Omental fat pad (tissue), 4 donors: ENCODE measurements at places on chromosomes 4 and X.

DNA sequence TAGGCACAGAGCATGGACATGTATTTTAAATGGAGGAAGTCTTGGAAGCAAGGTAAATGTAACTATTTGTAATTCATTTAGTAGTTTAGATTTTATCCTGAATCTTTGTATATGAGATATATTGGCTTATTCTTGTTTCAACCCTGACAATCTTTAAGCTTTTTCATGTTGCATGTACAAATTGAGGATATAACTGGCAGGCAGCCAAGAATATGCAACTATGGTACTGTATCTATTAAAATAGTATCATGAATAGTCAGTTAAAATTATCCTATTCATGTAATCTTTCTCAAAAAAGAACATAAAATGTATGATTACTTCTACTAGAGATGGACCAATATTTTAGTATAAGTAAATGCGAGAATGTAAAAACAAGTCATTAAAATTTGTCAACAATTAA is 1141.5 kb downstream of the PCDH18 start:
- DNase-seq = no peak

- no peak for DNase-seq
Measured at GRCh38 chr4:2842687-2843262, 869 bp upstream of the ADD1 start.

GRCh38 chrX:107484002-107484726 is 34.7 kb downstream of the FRMPD3 start:
- DNase-seq = no peak

DNA sequence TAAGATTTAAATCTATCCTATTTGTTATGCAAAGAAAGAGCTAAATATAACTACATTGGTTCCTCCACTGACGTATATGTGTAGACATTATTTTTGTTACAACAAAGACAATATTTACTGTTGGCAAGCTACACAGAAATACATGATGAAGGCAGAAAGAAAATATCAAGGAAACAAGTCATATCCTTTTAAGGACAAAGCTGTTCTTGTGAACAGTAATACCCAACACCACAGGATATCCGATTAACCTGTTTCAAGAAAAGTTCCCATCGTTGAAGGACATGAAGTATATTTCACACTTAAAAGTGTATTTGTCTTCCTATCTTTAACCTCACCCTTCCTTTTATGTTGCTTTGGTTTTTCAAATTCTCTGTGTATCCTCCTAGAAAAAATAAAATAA is 235.8 kb upstream of the AADAT start:
- no peak for DNase-seq

- DNase-seq = no peak
Measured at GRCh38 chrX:16060252-16060651, 63.1 kb upstream of the GRPR start.

- DNase-seq = no peak
Measured at GRCh38 chr4:18480928-18481327, 459.4 kb upstream of the LCORL start.

- DNase-seq = no peak
Measured at GRCh38 chr4:150176547-150176946, 98.3 kb downstream of the DCLK2 start.

GRCh38 chrX:6021316-6022091 is 207.2 kb downstream of the NLGN4X start:
- DNase-seq = no peak

GRCh38 chr4:173448103-173448502 is 49.2 kb upstream of the SCRG1 start:
- DNase-seq = no peak

DNA sequence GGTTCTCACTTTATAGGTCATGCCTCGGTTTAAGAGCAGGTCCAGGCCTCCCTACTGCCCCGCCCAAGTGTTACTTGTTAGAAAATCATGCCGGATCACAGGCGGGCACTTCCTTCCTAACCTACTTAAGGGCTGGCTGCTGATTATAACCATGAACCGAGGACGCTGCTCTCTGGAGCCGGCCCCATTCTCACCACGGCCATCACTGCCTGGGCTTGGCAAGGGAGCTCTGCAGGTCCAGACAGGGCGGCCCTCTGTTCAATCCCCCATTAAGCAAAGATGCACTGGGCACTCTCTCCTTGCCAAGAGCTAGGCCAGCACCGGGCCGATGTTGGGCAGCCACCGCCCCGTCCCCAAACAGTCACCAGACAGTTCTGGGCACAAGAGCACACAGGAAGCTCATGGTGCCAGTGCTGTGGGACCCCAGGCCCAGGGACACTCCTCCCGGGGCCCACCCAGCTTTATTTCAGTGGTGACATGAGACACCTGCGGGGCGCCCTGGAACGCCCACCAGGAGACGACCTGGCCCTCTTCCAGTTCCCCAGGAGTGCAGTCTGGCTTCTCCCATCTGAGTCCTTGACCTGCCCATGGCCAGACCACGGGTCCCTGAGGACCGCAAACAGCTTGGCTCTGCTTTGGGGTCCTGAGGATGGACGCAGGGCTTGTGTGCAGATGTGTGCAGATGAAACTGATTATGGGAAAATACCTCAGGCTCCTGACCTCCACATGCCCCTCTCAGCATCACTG is 44.0 kb downstream of the ABLIM2 start:
- no peak for DNase-seq

- DNase-seq = no peak
Measured at GRCh38 chr4:184056877-184057276, 151.8 kb downstream of the STOX2 start.

GRCh38 chr4:165874072-165874790 is 1.2 kb downstream of the TLL1 start:
- no peak for DNase-seq

GRCh38 chr4:118033148-118034052 is 886 bp upstream of the NDST3 start:
- no peak for DNase-seq

DNA sequence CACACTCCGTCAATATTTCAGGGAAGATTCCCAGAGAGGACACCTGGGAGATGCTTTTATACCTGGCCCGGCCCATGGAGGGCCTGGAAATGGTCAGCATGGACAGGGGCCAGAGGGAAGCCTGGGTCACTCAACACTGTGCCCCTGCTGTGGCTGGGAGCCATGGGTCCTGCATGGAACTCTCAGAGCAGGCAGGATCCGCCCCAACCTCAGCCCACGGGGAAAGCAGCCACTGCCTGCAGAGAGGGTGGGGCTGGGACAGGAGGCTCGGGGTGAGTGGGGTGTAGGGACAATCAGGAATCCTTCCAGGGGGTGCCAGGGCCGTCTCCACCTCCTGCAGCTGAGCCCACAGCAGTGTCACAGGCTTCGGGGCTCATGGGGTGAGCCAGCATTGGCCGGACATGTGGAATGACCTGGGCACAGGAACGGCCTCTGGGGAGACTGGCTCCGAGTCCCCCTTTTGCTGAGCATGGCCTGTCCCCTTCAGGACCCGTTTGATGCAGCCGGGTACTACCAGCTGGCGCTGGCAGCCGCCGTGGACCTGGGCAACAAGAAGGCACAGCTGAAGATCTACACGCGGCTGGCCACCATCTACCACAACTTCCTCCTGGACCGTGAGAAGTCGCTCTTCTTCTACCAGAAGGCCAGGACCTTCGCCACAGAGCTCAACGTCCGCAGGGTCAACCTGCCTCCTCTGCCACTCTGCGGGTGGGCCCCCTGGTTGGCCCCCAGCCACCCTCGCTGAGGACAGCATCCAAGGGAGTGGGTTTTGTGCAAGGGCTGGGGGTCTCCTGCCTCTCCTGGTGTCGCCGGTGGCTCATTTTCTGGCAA is 29.1 kb upstream of the HTRA3 start:
- no peak for DNase-seq

DNA sequence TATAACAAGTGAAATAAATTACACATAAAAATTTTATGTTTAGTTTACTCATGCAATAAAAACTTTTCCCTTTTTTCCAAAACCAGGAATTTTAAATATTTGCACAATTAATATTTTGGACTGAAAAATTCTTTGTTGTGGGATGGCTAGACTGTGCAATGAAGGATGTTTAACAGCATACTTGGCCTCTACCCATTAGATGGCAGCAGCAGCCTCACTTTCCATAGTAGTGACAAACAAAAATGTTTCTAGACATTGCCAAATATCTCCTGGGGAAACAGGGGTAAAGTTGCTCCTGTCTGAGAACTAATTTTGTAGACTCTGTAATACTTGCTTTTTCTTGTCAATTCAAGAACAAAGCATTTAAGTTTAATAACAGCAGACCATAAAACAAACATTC is 49.8 kb downstream of the SCLT1 start:
- DNase-seq = no peak

DNA sequence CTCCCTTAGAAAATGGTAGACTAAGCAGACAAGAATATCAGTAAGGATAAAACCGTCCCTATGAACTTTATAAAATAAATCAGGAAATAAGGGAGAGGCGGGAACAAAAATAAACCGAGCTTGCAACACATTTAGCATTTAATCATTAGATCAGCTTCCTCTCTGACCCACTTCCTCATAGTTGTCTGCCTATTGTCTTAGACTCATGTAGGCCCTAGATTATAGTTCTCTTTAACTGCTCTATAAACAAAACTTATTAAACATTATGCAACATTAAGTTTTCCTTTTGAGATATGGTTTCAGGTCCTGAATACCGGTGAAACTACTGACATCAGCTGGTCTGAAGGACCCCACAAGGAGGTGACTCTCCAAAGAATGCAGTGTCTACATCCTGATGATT is 15.8 kb upstream of the SRD5A3 start:
- no peak for DNase-seq

DNA sequence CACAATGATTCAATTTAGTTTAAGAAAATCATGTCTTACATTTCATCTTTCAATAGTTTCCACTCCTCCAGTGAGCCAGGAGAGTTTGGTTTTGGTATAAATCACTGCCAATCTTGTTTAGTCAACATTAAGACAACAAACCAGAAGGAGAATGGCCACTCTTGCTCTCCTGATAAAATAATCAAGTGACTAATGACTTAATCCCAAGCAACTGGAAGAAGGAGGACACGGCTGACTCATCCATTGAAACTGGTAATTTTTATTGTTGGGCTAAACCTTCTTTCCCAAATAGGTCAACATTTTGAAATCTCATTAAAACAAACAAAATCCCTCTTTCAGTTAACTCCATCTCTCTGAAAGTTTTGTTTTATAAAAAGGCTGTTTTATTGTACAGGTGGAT is 230.2 kb downstream of the CLCN4 start:
- no peak for DNase-seq

- DNase-seq = no peak
Measured at GRCh38 chrX:13087322-13088155, 43.1 kb upstream of the FAM9C start.

DNA sequence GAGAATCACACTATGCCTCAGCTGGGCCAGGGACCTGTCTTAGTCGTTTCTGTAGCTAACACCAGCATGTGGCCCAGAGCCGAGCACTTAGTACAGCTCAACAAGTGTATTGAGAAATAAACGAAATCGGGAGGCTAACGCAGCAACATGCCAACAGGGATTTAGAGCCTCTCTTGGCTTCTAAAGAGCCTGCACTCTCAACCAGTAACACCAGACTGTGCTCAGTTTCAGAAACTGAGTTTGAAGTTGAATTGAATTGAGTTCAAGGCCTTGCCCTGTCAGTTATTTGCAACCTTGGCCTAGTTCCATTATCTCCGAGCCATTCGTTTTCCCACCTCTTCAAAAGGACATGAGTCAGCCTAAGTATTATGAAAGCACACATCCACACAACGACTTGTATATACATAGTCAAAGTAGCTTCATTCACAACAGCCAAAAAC is 71.3 kb upstream of the LDB2 start:
- DNase-seq = no peak

- DNase-seq = no peak
Measured at GRCh38 chr4:151652841-151653547, 107.8 kb downstream of the GATB start.

- no peak for DNase-seq
Measured at GRCh38 chrX:2550328-2551020, 49.7 kb upstream of the DHRSX start.

DNA sequence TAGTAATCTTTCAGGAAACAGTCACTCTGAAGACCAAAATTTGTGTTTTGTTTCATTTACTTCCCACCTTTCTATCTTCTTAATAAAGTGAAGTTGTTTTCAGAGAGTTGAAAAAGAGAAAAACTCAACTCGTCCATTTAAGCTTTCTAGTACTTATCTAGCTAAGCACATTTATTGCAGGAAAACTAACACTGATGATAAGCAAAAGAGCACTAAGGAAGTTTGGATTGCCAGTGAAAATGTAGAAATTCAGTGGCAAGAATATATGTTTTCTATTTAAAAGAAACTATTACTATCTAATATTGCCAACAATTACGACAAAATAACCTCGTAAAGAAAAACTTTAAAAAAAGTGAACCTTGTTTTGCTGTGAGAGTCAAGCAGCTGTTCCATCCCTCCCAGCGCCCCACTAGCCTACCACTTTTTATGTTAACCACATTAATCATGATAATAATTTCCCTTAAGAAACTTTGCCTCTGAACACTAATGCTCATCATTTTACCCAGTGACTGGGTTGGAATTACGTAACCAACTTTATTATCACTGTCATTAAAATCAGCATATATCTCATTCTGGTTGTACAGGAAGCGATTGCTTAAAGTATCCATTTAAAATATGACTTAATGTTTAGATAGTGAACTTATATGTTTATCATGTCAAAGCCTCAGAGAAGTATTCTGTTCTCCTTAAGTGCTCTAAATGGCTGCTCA is 24.8 kb downstream of the SPRY1 start:
- DNase-seq = no peak

GRCh38 chrX:100207331-100208024 is 202.6 kb downstream of the PCDH19 start:
- DNase-seq = no peak

DNA sequence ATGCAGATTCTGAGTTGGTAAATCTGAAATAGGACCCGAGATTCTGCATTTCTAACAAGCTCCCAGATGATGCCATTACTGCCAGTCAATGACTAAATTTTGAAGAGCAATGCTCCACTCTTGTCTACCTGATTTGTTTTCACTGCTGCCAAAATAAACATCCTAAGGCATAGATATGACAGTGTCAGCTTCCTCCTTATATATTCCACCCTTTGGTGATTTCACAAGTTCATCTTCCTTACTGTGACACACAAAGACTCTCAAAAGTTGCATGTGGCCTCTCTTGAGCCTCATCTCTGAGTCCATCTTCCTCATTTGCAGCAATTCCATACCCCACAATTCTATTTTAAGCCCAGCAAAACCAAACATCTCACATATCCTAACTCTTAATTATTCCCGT is 110.9 kb downstream of the FBXW7 start:
- no peak for DNase-seq

- no peak for DNase-seq
Measured at GRCh38 chr4:128468123-128468989, 180.7 kb upstream of the PGRMC2 start.

- no peak for DNase-seq
Measured at GRCh38 chr4:129371926-129372325, 276.0 kb downstream of the C4orf33 start.

GRCh38 chr4:57234252-57234775 is 124.1 kb upstream of the IGFBP7 start:
- DNase-seq = no peak
